ENCODE measurements at places on chromosomes 6 and 20.

DNA sequence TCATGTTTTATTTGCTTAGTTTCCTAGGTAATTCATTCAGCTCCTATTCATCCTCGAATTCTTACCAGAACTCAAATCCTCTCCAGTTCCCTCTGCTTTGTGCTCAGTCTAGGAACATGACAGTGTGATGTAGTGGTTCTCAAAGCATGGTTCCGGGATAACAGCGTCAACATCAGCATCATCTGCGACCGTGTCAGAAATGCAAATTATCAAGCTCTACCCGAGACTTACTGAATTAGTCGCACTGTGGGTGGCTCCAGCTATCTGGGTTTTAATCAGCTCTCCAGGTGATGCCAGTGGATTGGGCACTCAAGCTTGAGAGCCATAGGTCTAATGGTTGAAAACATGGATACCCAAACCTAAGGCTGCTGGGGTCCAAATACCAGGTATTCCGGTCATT, 7.7 kb upstream of the STK35 start:
- DNase-seq, result no peak

DNA sequence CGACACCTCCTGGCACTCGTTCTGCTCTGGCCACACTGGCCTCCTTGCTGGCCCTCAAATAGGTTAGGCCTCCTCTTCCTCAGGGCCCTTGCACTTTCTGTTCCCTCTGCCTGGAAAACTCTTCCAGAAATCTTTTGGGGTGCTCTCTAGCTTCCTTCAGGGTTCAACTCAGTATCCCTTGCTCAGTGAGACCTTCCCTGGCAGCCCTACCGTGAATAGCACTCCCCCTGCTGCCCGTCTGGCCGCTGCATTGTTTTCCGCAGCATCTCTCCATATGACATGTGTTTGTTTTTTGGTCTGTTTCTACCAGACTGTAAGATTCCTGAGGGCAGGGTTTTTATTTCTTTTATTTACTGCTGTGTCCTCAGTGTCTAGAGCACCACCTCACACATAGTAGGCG, 6.7 kb downstream of the DDX27 start:
- no peak for DNase-seq

- DNase-seq, result no peak
These were observed 31.8 kb downstream of the HFE start for GRCh38 chr6:26118999-26119398.

- DNase-seq, result no peak
These were observed 10.5 kb upstream of the TAB2 start for GRCh38 chr6:149306967-149307366.

DNA sequence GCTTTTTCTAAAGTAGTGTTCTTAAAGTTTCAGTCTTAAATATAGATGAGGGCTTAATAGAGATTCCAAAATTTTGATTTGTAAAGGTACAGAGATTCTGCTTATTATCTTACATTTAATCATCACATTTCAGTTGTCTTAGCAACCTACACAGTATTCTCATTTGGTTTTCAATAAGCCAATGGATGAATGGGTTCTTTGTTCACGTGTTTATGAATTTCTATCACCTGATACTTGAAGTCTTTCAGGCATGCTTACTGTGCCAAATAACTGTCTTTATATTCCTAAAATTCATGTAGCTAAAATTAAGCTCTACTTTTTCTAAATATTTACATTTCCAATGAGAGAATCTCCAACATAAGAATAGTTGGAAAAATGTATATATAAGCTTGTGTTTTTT, 152.7 kb downstream of the EYA4 start:
- DNase-seq, result no peak

- DNase-seq, result no peak
These were observed 37.9 kb downstream of the FAM110A start for GRCh38 chr20:871436-871835.

DNA sequence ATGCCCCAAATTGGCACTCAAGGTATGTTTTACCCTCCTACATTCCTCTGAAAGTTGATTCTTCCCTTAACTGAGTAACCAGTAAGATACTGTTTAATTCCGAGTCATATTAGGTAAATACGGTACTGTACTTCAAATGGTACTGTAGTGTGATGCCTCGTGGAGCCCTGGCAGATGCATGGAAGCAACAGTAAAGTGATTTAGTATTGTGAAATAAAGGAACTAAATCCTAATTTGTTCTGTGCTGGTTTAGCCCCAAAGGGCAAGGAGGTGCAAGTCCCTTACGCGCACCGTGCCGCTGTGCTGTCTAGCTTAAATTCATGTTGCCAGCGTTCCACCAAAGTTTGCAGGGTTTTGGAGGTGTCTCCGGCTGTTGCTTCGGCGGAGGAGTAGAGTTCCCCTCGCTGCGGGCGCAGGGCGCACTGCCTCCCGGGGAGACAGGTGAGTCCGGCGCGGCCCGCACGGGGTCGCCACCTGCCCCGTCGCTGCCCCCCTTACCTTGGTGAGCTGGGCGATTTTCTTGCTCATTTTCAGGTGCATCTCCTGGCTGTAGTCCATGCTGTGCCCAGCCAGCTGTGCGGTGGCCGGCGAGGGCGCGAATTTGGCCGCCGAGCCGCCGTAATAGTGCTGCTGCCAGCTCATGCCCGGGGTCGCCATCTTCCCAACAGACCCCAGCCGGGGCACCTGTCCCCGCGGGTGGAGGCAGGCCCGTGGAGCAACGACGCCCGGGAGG, 655 bp downstream of the FAM184A start:
- DNase-seq, result peak; percentile 16

GRCh38 chr6:108113557-108114519, 39.3 kb upstream of the OSTM1 start:
- DNase-seq, result peak; percentile 63

GRCh38 chr20:37347347-37347823, 1.4 kb downstream of the SRC start:
- DNase-seq, result no peak

- DNase-seq, result no peak
These were observed 11.7 kb upstream of the RALY start for GRCh38 chr20:33981964-33982363.

- DNase-seq, result no peak
These were observed 212.0 kb upstream of the SSTR4 start for GRCh38 chr20:22823119-22823518.

- DNase-seq, result no peak
These were observed 326.6 kb downstream of the NRN1 start for GRCh38 chr6:5680095-5680494.

DNA sequence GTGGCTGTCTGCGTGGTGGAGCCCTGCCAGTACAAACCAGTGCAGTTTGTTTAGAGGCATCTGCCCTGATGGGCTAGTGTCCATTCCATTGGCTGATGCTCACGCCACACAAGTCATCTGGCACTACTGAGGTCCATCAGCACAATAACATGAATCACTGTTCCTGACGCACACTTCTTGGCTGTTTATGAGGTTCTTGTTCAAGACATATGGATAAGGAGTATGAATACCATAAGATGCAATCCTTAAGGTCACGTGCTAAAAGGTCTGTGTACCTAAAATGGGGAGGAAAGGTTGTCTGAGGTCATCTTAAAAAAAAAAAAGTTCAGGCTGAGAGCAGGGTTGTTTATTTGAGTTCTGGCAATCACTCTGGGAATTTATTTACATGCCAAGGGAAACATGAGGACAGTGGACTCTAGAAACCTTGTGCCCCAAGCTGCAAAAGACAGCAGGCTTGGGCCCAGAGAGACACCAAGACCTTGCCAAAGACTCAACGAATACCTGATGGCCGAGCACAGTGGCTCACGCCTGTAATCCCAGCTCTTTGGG, 54.1 kb upstream of the SHLD1 start:
- DNase-seq, result no peak

DNA sequence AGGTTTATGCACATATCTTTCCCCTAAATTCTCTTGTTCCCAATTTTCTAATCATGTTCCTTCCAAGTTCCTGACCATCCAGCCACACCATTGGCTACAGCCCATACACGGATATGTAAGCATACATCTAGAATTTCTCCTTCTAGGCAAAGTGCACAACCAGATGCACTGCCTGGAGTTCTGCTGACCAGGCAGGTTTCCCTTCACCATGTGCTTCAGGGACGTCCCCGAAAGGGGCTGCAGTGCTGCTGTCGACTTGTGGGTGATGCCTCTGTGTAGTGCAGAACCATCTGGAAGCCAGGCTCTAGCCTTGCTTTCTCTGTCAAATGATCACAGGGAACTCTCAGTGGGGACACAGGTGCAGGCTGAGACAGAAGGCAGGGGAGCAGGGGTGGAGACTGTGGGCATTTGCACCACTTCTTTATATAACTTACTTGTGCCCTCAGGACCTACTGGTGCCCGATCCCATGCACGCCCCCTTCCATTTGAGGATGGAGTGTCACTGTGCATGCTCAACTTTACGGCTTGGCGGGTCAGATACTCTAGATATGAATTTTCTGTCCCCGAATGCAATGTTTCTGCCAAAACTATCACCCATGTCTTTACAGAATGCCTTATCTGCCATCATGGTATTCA, 37.5 kb upstream of the SMOC2 start:
- DNase-seq, result no peak

DNA sequence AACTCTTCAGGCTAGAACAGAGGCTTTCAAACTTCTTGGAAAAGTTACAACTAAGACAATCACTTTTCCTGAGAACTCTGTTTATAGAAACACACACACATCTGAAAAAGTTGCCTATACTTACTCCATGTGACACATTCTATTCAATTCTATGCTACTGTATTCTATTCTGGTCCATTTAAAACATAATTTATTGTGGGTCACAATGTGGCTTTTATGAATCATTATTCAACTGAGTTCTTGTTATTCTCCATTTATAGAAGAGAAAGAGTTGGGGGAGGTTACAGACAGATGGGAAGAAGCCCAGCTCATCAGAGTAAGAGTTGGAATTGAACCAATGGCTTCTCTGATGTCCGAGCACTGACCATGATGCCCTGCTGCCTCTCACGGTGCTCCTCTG, 21.6 kb upstream of the BCAS1 start:
- no peak for DNase-seq

DNA sequence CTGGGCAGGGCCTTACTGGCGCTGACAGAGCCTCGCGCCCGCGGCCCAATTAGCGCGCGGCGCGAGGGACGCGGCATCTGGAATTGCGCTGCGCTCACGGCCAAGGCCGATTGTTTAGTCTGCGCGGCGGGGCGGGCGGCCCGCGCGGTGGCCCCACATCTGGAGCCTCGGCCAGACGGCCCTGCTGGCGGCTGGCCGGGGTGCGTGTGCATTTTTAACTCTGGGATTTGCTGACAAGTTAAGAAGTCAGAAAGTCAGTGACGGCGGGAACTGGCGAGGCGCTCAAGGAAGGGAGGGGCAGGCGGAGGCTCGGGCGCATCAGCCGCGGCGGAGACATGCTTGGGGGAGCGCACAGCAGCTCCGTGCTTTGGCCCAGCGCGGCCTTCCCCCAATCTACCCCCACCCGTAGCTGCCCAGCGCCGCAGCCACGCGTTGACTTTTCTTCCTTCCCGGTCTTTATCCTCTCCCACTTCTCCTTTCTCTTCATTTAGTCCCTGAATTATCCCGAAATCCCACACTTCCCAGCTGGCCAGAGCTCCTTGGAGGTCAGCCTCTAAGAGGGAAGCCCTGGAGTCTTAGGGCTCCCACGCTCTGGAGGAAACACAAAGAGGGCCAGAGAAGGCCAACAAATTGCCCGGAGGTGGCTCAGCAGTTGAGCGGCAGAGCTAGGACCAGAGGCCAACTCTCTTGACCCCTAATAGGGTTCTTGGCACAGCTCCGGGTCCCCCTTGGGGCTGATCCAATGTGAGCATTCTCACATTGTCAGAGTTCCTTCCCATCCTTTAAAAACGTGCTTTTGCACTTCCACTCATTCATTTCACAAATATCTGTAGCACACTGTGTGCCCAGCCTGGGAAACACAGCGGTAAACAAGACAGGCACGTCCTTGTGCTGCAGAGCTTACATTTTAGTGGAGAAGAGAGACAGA, 40.8 kb upstream of the FOXP4 start:
- peak; percentile 70 for DNase-seq

DNA sequence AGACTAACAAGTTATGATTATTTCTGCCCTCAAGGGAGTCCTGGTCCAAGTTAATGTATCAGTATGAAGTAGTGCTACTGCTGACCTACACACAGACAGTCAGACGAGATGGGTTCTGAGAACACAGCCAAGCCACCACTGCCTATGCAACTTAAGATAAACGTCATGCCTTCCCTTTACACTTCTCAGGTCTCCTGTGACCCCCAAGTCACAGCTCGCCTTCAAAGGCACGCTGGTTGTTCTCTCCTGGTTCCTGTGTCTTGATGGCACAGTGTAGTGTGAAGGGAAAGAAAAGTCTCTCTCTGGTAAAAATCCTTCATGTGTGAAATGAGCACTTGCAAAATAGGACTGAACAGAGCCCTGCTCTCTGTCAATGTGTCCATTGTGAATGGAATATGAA, 377.8 kb downstream of the ADGRB3 start:
- no peak for DNase-seq

DNA sequence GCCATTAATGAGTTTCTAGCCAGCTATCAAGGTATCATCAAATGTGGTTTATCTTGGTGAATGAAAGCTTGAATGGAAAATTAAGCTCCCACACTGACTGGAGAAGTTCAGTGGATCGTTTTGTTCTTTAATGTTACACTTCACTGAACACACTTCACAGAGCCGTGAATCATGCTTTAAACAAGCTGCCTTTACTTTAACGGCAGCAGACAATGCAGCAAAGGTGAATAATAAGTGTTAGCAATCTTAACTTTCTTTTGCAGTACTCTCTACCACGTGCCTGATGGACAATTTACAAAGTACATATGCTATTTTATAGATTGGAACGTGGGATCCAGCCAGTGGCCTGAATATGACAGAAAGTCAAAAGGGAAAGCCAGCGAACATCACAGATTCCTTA, 424.5 kb downstream of the GRIK2 start:
- DNase-seq, result no peak

GRCh38 chr20:24146231-24146634, 157.7 kb upstream of the GGTLC1 start:
- DNase-seq, result no peak

GRCh38 chr6:42263165-42263728, 45.6 kb upstream of the MRPS10 start:
- no peak for DNase-seq

- no peak for DNase-seq
These were observed 247.9 kb upstream of the BMP2 start for GRCh38 chr20:6519556-6519955.

- no peak for DNase-seq
These were observed 796 bp downstream of the PHF20 start for GRCh38 chr20:35772563-35773058.

GRCh38 chr6:43949551-43949991, 177.7 kb downstream of the MRPL14 start:
- no peak for DNase-seq

DNA sequence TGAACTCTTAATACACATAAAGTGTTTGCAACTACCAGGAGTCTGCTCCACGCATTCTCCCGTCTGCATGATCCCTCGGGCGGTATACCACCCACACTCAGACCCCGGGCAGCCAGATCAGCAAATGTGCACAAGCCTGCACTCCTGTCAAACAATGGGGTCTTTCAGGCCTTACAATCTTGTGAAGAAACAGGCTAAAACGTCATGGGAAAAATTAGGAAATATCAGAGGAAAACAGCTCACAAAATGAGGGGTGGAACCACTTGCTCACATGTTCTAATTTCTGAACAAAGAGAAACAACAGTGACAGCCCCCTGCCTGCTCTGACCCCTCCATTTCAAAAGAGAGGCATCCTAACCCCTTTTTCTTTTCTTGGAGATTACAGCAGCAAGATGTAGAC, 69.4 kb downstream of the BACH2 start:
- no peak for DNase-seq

All from frontal cortex (tissue), 4 donors.